ENCODE measurements at places on chromosomes 2 and 18.

DNA sequence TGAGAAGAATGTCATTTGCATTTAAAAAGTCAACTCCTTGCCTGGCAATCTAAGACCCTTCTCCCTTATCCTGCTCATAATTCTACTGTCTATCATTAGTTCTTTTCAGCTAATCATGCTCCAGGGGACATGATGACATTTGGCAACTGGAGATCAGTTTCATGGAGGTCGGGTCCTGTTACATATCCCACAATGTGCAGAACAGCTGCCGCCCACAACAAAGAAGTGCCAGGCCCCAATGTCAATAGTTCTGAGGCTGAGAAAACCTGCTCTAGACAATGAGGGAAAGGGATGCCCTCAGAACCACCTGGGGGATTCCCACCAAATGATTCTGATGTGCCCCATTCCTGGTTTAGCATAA, 53.4 kb upstream of the IL1RL1 start:
- no peak for DNase-seq

DNA sequence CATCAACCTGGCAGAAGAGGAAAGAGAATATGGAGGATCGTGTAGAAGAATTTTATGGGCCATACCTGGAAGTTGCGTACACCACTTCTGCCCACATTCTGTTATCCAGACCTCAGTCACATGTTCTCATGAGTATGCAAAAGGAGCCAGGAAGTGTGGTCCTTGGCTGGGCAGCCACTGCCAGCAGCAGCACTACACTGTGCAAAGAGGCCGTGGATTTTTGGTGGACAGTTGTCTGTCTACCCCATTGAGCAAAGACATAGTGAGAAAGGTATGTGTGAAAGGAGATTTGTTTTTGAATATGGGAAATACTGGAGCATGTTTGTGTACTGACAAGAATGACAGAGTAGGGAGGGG, 68.1 kb downstream of the SDC1 start:
- DNase-seq: no peak

GRCh38 chr2:33380001-33380609, 96.3 kb upstream of the RASGRP3 start:
- no peak for DNase-seq

GRCh38 chr2:178101321-178102079, 10.7 kb upstream of the RBM45 start:
- no peak for DNase-seq

- DNase-seq: no peak
Measured at GRCh38 chr2:170566138-170566537, 149.0 kb upstream of the SP5 start.
